ENCODE measurements at places on chromosomes 1 and 21.

DNA sequence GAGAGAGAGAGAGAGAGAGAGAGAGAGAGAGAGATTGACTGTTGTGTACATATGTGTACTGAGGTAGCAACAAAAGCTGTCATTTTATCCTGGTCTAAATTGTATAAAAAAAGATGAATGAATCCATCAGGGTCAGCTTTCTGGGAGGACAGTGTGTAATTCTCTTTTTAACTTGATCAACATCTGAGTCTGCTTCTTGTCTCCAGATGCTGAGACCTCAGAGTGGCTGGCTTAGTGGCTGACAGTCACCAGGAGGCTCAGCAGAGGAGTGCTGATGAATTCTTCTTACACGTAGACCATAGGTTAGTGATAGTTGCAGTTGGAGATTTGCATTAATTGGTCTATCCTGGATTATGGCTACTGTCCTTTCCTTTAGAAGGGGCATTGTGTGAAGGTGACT is 28.5 kb upstream of the PLXNA2 start:
- no peak for DNase-seq

DNA sequence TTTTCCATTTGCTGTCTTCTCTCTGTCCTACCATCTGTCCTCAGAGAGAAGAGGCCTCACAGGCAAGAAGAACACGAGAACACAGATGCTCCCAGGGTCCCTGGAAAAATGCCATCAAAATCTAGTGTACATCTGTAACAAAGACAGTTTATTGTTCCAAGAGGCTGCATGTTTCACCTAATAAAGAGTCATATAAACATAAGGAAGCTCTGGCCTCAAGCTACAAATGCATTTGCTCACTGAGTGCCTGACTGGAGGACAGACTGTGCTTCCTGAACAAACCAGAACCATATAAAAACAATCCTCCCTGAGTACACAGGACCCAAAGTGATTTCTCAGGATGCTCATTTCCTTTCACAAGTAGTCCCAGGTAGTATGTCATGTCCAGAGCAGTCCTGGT is 76.3 kb upstream of the SLC44A3 start:
- DNase-seq, result no peak

GRCh38 chr1:180854001-180854400 is 58.7 kb upstream of the KIAA1614 start:
- peak; percentile 3 for DNase-seq

- DNase-seq, result no peak
Measured at GRCh38 chr1:110617116-110617515, 11.0 kb upstream of the KCNA2 start.

GRCh38 chr1:3482378-3482849 is 27.9 kb downstream of the ARHGEF16 start:
- peak; percentile 8 for DNase-seq

DNA sequence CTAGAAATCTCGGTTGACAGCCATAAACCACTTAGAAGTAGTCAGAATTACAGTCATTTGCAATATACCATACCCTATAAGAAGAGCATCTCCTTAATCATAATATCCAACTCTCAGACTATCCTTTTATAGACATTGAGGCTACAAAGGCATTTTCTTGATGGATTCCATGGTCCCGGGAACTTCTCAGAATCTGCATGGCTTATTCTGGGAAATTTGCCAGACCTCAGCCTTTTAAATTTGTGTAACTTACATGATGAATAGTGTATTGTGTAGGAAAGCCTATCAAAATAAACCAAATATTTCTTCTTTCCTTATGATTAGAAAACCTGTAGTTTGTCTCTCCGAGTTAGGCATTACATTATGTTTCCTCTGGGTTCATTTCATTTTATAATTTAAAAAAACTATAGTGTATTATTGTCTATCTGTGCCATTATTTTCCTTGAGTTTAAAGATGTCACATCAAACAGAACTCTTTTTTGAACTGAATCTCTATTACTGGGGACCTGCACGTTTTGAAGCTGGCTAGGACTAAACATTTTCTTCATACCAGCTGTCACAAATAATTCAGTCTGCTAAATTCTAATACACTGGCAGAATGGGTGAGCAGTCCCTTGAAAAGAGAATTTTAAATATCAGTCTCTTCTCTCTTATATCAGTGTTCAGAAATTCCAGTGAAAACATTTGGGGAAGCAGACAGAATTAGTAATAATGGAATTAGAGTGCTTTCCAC is 102.9 kb downstream of the GABPA start:
- DNase-seq, result no peak

DNA sequence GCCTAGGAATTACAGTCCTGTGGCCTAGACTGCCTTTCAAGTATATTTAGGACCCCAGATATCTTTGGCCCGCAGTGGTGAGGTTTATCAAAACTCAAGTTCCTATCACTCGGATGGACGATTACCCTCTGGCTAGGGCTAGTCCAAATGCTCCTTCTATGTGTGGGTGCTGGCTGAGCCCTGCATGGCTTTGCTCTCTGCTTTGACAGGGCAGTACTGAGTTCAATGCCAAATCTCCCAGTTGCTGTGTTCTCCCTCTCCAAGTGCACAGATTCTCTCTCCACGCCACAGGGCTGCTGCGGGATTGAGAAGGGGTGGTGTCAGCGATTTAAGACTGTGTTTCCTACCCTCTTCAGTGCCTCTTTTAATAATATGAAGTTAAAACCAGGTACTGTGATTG is 97.0 kb downstream of the LHX4 start:
- DNase-seq, result no peak

GRCh38 chr1:236522937-236523703 is 662 bp upstream of the LGALS8 start:
- no peak for DNase-seq

DNA sequence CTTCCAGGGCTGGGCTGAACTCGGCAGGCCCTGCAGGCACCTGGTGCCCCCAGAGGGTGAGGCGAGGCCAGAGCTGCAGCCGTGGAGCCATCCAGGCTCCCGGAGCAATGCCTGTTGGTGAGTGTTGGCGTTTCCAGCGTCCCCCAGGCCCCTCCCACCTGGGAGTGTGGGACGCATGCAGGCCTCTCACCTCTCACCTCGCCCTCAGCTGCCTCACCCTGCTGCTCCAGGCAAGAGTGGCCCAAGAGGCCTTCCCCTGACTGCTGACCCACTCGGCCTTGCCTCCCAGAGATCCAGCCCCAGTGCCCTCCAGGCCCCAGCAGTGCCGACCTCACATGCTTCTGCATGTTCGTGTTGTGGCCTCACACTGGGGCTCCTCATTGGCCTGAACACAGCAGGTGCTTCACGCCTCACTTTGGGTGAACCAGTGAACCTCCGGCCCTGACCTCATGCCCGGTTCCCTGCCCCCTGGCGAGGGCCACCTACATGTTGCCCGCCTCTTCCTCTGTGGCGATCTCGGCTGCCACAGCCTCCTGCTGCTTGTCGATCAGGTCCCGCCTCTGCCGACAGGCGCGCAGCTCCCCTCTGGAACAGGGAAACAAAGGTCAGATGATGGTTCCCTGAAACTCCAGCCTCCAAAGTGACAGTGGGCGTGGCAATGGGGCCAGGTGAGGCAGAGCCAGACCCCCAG is 17.0 kb downstream of the CFAP74 start:
- DNase-seq, result no peak

GRCh38 chr21:19049567-19049966 is 646.0 kb upstream of the TMPRSS15 start:
- DNase-seq, result no peak

GRCh38 chr1:236214761-236215160 is 67.0 kb downstream of the ERO1B start:
- DNase-seq, result no peak

- no peak for DNase-seq
Measured at GRCh38 chr1:238404921-238405320, 514.2 kb upstream of the ZP4 start.

- no peak for DNase-seq
Measured at GRCh38 chr1:95503278-95504030, 269.4 kb downstream of the RWDD3 start.

Measured in AG09309 (cell line).